ENCODE measurements at places on chromosomes 16 and 17. TPM values are rescaled to one million over a fixed set of nuclear protein-coding genes. Genes with fewer than 3 reads are reported as not detected.

The ALOXE3 gene
- 2.4 TPM for total RNA-seq

The TAC4 gene
- not detected for total RNA-seq

The CIBAR2 gene
- not detected for total RNA-seq

The NPIPB2 gene
- total RNA-seq = 2.0 TPM

The KSR1 gene
- total RNA-seq = 1.3 TPM

The PAM16 gene
- total RNA-seq = 42.8 TPM

The NCBP3 gene
- total RNA-seq = 23.6 TPM

The UMOD gene
- total RNA-seq = not detected

The NPTX1 gene
- not detected for total RNA-seq

The PIRT gene
- total RNA-seq = not detected

The CCNF gene
- 35.7 TPM for total RNA-seq

The OSGIN1 gene
- total RNA-seq = 1.3 TPM

The CACNG5 gene
- total RNA-seq = not detected

The PLXDC1 gene
- total RNA-seq = 0.28 TPM

The LRRC75A gene
- total RNA-seq = not detected

The PLD6 gene
- total RNA-seq = 2.2 TPM

The TSPAN10 gene
- 0.67 TPM for total RNA-seq

The CDH15 gene
- total RNA-seq = not detected

The CES4A gene
- 3.4 TPM for total RNA-seq

Data from foreskin keratinocyte (primary cell).